Muscle of back (tissue), 13 donors: ENCODE measurements at places on chromosomes 7 and 10.

DNA sequence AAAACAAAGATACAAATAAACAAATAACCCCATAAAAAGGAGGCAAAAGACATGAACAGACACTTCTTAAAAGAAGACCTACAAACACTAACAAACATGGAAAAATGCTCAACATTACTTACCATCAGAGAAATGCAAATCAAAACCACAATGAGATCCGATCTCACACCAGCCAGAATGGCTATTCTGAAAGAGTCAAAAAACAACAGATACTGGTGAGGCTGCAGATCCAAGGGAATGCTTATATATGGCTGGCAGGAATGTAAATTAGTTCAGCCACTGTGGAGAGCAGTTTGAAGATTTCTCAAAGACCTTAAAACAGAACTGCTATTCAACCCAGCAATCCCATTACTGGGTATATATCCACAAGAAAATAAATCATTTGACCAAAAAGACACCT lies 80.4 kb upstream of the NRP1 start:
- DNase-seq = no peak

DNA sequence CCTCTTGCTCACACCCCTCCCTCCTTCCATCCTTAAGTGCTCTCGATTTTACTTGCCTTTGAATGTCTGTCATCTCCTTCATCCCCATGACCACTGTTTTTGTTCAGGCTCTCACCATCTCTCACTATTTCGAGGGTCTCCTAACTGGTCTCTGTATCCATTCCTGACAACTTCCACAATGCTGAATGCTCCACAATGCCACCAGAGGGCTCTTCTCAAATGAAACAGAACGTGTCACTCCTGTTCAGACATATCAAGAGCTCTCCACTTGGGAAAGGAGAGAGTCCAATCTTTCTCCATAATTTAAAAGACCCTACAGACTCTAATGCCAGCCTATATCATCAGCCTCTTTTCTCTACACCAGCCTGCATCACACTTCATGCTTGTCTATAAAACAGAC lies 9.0 kb upstream of the SLC13A1 start:
- no peak for DNase-seq

DNA sequence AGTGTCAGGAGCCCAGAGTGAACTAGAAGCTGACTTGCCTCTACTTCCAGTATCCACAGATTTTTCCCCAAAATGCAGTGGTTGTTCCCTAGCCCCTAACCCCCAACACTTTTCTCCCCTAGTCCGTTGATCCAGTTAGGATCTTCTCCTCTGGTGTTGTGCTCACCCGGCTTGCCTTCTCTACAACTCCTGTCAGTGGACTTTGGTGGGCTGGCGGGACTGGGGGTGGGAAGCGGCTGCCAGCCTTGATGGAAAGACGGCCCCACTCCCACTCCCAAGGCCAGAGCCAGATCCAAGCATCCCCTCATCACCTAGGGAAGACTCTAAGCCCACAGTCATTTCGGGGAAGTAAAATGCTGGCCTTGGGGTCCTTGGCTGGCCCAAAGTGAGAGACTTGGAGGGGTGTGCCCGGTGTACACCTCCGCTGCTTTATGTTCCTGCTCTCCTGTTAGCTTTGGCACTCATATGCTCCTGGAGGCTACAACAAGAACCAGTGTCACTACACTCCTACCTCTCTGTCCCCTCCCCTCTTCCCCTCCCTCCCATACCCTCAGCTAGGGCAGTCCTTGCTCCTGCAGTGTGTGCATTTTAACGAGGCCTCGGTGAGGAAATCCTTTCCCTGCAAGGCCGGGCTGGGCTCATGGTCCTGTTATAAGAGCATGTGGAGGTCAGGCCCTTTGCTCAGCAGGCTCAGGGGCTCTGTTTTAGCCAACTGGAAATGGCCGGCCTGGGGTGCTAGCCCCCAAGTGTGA lies 930 bp upstream of the HOXA10 start:
- DNase-seq = no peak

GRCh38 chr10:114030140-114030539 lies 13.5 kb upstream of the ADRB1 start:
- DNase-seq = no peak

GRCh38 chr10:28763471-28764170 lies 86.3 kb downstream of the BAMBI start:
- no peak for DNase-seq

DNA sequence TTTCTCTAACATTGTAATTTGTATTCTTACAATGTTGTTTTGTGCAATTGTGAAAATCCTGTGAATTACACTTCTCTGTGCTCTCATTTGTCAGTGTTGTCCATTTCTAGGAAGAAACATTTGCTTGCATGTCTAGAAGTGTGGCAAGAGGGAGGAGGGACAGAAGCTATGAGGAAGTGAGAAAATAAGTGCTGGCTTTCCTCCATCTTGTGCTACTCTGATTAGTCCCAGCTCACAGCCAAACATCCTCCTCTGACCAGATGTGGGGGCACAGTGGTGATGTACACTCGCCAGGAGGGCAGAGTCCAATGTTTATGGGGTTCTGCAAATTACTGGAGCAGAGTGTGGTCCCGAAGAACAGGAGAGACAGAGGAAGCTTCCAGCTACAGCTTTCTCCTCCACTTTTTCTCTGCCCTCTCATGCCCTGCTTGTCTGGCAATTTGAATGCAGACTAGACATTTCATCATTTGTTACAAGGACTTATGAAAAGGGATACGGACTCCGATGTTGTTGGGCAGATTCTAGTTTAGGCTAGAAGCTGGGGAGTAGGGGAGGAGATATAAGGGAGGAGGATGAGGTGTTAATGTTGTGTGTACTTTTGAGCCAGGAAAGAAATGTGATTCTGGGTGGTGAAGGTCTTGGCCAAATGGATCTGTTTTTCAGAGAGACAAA lies 131.0 kb upstream of the C1GALT1 start:
- peak; percentile 8 for DNase-seq

- no peak for DNase-seq
Observed at GRCh38 chr7:122467661-122468449, 163.3 kb upstream of the FEZF1 start.

- DNase-seq = no peak
Observed at GRCh38 chr7:6154542-6155404, 117.7 kb downstream of the CYTH3 start.

- DNase-seq = no peak
Observed at GRCh38 chr7:91266689-91267090, 2.5 kb downstream of the FZD1 start.

DNA sequence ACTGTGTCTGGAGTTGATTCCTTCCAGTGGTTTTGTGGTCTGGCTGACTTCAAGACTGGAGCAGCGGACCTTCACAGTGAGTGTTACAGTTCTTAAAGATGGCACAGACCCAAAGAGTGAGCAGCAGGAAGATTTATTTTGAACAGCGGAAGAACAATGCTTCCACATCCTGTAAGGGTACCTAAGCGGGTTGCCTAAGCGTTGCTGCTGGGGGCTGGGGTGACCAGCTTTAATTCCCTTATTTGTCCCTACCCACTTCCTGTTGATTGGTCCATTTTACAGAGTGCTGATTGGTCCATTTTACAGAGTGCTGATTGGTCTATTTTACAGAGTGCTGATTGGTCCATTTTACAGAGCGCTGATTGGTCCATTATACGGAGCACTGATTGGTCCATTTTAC lies 13.2 kb downstream of the AKR1B15 start:
- DNase-seq = no peak

- peak; percentile 72 for DNase-seq
Observed at GRCh38 chr7:80530136-80530535, 18.3 kb upstream of the GNAT3 start.

DNA sequence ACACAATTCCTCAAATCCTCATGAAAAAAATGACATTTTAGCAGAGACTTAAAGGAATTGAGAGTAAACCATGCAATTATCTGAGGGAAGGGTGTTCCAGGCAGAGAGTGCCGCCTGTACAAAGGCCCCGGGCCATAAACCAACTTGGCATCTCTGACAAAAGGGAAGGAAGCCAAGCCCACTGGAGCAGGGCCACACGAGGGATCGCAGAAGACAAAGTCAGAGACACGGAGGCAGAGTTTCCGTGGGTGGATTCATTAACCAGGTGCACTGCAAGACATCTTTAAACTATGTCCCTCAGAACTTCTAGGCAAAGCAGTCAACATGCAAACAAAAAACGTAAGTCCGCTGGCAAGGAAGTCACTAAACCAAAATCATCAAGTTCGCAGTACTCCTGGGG lies 92.0 kb downstream of the SFMBT2 start:
- no peak for DNase-seq

DNA sequence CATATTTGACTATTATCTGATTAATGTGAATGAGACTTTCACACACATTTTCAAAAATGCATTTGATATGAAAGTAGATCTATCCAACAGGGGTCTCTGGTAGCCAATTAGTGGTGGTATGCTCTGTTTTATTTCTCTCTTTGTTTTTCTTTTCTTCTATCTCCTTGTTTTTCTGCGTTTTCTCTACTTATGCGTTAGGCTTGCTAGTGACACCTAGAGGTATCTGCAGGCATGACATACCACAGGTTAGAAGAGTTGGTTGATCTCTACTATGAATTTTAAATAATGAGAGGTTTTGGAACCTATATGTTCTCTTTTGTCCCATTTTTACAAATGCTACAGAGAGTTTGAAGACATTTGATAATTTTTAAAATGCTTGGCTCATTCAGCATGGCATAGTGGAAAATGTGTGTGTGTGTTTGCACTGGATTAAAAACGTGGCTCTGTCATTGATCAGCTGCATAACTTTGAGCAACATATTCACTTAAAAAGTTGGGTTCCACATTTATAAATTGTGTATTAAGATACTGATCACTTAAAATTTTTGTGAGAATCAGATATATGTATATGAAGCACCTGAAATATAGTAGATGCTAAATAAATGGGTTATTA lies 28.1 kb upstream of the PLXDC2 start:
- DNase-seq = peak; percentile 51

- DNase-seq = no peak
Observed at GRCh38 chr10:13257621-13258140, 23.5 kb upstream of the UCMA start.

DNA sequence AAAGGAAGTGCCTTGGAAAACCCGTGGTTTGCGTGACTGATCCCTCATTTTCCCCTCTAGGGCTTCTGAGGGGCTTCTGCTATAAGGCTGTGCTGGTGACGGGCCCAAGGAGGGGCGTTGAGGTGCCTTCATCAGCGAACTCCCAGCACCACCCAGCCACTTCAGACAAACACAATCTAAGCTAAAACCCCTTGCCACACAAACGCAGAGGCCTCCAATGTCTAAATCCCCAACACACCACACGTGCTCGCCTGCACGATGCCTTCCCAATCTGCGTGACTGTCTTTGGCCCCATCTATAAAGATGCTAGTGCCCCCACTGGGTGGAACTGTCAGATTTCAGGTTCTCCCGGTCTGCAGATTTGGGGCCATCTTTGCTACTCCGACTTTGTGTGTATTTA lies 4.1 kb upstream of the GAD2 start:
- DNase-seq = no peak

GRCh38 chr7:47066976-47067614 lies 514.8 kb downstream of the TNS3 start:
- DNase-seq = peak; percentile 50

- no peak for DNase-seq
Observed at GRCh38 chr7:48443051-48443450, 271.8 kb downstream of the ABCA13 start.

DNA sequence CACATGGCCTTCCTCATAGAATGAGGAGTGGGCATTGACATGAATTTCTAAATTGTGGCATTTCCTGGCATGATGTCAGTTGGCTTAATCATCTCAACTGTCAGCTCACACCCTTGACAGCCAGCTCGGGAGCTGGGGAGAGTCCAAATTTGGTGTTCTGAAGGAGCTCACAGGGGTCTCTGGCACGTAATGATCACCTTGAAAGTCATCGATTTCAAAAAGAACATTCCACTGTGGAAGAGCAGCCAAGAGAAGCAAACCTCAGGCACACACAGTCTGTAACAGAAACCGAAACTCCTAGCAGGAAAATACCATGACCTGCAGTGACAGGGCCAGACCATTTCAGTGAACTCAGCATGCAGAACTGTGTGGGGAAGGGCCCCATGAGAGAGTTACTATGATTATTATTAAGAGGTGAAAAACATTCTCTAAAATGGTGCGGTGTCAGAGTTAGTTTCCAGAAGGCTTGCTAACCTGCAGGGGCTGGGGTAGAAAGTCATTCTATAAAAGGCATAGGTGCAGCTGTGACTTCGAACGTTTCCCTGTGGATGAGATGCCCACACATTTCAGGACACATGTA lies 26.4 kb upstream of the KLF6 start:
- DNase-seq = no peak

- no peak for DNase-seq
Observed at GRCh38 chr7:153887749-153888569, 164.2 kb upstream of the DPP6 start.

DNA sequence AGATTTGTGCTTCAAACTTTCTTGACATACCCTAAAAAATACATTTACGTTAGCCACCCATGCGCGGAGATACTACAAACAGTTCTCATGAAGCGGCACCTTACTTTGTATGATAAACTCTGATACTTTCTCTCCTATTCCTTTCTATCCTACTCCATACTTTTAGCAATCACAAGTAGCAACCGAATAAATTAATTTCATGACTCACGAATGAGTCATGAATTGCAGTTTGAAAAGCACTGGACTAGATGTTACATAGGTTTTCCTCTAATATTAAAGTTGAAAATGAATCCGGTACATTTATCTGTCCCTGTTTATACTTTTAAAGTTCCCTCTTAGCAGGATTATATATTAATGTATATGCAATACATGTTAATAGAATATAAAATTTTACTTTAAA lies 67.6 kb downstream of the CUBN start:
- no peak for DNase-seq

GRCh38 chr10:77415313-77415960 lies 222.2 kb downstream of the KCNMA1 start:
- no peak for DNase-seq

- DNase-seq = no peak
Observed at GRCh38 chr7:151539088-151539671, 19.5 kb upstream of the RHEB start.

- DNase-seq = no peak
Observed at GRCh38 chr10:131216681-131217230, 94.8 kb downstream of the TCERG1L start.

GRCh38 chr10:58177362-58177947 lies 90.2 kb downstream of the IPMK start:
- DNase-seq = no peak

DNA sequence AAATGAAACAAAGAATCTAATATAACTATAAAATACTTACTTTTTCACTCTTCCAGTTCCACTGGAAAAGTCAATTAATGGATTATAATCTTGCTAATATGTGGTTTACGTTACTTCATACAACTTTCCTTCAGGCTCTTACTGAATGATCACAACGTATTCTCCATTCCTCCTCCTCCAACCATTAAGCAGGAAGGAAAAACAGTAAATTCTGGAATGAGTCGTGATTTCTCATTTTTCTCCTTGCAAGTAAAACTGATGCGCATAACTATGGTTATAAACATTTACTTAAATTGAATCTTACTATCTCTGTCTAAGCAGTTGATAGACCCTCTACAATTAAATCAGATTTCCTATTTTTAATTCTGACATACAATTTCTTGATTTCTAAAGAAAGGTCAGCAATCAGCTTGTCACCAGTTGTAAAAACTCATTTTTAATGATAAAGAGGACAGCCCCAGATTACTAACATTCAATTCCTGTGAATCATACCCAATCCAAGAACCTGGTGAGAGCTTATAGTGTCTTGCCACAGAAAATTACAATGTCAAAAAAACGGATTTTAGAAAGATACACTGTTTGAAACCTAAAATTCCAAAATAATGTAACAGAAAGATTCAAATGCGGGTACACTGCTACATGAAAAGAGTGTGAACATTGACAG lies 64.3 kb downstream of the EZH2 start:
- DNase-seq = no peak
